Activated T-cell treated with anti-CD3 and anti-CD28 coated beads, Interleukin-2, amount 50 U/mL, for 72 hours (primary cell): ENCODE measurements at places on chromosomes 2 and 18. TPM values are rescaled to one million over a fixed set of nuclear protein-coding genes. Genes with fewer than 3 reads are reported as not detected.

TRIM43B gene
- not detected for total RNA-seq

MOGAT1 gene
- not detected for total RNA-seq

IL18R1 gene
- 56.5 TPM for total RNA-seq

ATP6V1B1 gene
- not detected for total RNA-seq

CEP76 gene
- 15.5 TPM for total RNA-seq

UBXN4 gene
- 173 TPM for total RNA-seq

GRCh38 chr18:43931439-43931838, 654.1 kb upstream of the SYT4 start:
- no peak for DNase-seq

- no peak for DNase-seq
Measured at GRCh38 chr2:219323434-219323833, 9.1 kb downstream of the RESP18 start.

DNA sequence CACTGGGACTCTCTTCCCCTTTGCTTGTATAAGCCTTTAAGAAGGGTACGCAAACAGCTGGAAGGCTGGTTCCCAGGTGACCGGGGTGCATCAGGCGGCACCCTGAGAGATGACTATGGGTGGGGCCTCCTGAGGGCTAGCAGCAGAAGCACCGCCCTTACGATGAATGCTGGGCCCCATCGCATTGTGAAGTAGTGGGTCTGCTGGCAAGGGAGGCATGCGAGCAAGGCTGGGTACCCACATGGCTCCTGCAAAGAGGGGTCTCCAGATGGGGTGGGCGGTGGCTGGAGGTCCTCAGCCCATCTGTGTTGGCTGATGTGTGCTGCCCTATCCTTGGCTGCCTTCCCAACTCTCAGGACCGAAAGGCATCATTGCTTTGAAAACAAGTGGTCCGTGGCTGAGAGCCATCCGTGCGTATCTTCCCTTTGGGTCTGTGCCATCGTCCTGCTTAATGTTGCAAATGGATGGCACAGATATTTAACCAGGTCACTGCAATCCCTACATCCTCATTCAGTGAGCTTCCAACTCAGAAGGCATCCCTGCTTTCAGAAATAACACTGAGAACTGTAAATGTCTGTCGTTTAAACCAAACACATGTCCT, 83.5 kb upstream of the GPC1 start:
- no peak for DNase-seq

- no peak for DNase-seq
Measured at GRCh38 chr18:77495079-77495478, 245.4 kb downstream of the GALR1 start.

GRCh38 chr2:208619993-208620392, 213.4 kb downstream of the PTH2R start:
- no peak for DNase-seq

DNA sequence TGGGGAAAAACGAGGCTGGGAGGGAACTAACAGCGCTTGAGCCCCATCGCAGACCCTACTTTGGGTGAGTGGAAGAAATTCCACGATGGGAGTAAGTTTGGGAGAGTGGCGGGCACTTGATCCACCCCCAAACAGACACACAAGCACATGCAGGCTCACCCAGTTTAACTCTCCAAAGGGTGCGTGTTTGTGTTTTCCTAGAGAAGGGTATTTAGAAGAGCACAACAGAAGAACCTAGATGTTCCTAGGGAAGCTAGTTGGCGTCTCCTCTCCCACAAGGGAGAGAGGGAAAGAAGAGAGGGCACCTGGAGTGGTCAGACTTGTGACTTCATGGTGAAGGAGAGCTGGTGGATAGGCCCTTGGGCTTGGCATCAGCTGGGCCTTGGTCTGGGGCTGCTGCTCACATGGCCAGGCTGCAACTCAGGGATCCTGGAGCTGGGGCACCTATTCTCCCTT, 3.2 kb downstream of the GATA6 start:
- DNase-seq, result no peak

DNA sequence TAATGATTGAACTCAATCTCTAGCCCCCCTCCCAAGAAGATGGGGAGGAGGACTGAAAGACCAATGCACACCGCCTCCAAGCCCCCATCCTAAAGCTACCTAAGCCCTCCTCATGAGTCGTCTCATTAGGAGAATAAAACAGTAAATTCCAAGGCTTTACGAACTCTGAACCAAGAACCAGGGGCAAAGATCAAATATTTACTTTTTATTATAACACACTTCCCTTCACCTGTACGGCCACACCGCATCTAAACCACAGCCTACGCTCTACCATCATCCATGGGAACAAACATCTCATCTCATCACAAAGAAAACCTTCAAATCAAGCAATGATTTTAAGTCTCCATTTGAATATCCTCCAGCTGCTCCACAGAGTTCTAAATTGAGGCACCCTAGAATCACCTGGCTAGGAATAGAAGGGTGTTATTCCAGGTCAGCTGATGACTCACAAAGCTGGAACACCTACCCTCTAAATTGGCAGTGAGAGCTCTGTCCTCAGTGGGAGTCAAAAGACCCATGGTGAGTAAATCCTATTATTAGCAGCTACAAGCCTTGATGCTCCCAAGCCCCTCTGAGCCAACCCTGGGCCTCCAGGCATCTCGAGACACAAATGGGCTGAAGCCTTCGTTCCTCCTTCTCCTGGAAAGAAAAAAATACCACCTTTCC, 45.6 kb upstream of the BZW1 start:
- no peak for DNase-seq
